ENCODE measurements at places on chromosomes 1 and 21.

- no peak for DNase-seq
Measured at GRCh38 chr1:6966326-6966725, 181.1 kb downstream of the CAMTA1 start.

GRCh38 chr1:91701472-91701869, 184.5 kb downstream of the TGFBR3 start:
- no peak for DNase-seq

GRCh38 chr1:221824025-221824424, 82.1 kb upstream of the DUSP10 start:
- DNase-seq, result no peak

DNA sequence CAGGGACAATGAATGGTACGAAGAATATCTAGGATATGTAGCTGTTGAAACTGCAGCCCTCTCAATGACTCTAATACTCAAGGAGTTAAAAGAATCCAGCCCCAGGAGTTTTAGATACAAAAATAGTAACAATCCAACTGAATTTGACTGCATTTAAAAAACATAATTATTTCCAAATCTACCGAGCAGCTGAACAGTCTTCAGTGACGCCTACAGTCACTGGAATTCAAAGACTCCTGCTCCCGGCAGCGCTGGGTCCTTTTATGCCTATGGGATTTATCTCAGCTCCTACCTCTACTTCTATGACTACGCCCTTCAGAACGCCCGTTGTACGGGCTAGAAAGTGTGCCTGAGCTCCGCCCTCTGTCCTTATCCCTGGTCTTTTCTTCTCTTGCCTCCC, 55.7 kb downstream of the WARS2 start:
- no peak for DNase-seq

DNA sequence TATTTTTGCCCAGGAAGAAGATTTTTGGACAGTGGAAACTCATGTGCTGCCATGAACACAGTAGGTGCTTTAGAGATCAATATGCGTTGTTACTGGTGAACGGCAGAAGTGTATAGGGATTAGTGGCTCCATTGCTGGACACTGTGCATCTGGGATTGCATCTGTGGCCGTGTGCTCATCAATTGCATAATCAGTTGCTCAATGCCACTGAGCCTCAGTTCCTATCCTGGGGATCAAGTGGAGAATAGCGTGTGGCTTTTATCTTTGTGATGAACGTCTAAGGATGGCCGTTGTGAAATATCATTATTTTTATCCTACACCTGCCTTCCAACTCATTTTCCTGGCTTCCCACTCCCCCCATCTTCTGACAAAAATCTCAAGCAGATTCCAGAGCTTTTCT, 5.4 kb downstream of the TNN start:
- no peak for DNase-seq

GRCh38 chr21:34115160-34115559, 41.8 kb downstream of the MRPS6 start:
- DNase-seq, result no peak

- DNase-seq, result no peak
Measured at GRCh38 chr21:42513985-42514882, 582 bp downstream of the SLC37A1 start.

GRCh38 chr1:197200272-197200899, 53.9 kb upstream of the ASPM start:
- no peak for DNase-seq

DNA sequence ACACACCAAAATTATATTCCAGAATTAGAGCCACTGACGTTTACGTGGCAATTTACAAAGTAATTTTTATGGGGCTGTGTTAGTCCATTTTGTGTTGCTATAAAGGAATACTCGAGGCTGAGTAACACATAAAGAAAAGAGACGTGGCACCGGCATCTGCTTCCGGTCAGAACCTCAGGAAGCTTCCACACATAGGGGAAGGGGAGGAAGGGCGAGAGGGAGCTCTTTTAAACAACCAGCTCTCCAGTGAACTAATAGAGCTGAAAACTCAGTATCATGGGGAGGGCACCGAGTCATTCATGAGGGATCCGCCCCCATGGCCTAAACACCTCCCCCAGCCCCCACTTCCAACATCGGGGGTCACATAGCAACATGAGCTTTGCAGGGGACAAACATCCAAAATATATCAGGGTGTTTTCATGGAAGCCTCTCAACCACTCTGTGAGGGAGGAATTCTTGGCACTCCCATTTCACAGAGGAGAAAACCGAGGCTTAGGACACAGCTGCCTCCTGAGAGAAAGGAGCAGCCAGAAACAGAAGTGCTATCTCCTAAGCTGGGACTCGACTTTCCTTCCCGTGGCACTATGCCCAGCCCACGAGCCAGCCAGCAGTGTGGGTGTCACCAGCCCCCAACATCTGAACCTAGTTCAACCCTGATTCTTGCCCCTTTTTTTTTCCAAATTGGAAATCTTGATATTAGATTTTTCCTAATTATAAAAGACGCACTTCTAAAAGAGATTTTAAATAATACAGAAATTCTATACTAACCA, 29.2 kb downstream of the MIS18A start:
- no peak for DNase-seq

- no peak for DNase-seq
Measured at GRCh38 chr1:16451841-16452528, 11.5 kb downstream of the NECAP2 start.

DNA sequence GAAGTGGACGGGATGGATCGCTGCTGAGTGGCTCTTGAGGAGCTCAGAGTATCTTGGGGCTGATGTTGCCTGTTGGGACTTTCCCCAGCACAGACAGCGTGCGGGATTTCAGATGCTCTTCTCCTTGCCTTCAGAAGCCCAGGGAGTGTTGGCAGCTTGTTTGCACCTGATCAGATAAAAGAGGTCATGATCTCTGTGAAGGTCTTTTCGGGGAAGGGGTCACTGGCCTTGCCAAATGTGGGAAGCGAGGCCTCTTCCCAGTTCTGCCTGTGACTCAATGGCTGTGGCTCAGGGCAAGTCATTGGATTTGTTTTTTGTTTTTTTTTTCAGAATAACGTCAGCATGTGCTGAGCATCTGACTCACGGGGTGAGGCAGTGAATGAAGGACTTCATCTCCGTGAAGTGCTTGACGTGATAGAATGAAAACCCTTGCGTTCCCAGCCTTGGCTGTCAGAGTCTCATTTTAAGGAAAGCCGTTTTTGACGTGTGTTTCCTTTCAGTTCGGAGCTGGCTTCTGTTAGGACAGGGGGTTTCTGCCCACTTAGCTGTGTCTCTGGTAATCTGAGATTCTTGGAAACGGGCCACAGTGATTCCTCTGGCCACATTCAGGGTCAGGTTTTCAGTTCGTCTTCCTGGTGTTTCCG, 46.7 kb downstream of the GALNT2 start:
- peak; percentile 81 for DNase-seq

DNA sequence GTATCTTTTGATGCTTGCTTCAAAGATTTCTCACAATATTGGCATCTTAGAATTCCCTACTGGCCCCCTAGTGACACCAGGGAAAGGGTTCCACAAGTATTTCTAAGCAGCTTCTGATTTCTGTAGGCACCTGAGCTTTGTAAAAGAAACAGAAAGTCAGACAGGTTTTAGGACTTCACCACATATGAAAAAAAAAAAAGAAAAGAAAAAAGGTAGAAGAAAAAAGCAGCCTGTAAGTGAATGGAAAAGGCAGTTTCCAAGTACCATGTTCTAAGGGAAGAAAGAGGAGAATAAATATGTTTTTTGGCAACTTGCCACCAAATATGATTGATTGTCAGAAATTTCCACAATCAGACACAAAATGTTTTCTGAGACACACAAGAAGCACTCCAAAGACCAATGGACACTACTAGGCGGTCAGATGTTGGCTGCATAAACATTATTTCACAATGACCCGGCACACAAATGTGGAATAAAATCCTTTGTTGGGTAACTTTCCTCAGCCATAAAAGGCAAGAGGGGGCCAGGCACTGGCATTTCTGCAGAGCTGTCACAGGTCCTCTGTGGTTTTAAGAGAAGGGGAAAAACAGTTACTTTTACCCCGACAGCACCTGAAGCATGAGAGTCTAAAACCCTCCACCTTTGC, 12.7 kb upstream of the CPLANE2 start:
- DNase-seq, result no peak

- DNase-seq, result no peak
Measured at GRCh38 chr1:51469518-51469917, 49.5 kb downstream of the EPS15 start.

DNA sequence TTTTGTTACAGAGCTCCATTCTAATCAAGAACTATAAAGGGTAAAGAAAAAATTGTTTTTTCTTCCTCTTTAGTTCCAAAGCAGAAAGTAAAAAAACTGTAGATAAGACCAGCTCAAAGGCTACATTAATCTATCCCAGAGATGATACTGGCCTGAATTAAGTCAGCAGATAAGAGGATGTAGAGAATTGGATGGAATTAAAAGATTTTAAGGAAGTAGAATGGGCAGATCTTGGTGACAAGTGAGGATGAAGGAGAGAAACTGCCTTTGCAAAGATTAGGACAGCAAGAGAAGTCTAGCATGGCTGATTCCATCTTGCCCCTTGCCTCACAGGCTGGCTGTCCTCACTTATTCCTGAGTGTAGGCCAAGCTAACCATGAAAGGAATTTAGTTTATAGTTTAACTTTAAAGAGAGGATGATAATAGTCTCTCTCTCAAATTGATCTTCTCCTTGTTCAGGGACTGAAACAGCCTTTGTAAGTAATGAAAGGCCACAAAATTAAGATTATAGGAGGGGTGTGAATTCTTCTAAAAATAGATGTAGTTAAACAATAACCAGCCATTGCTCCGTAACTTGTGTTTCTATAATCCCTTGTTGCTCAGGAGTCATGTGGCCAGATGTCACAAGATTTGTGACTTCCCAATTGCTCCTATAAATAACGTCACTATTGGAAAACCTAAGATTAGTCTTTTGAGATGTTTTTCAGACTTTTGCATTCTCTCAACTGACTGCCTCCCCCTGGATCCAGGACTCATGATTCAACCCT, 265.0 kb upstream of the USP24 start:
- no peak for DNase-seq

DNA sequence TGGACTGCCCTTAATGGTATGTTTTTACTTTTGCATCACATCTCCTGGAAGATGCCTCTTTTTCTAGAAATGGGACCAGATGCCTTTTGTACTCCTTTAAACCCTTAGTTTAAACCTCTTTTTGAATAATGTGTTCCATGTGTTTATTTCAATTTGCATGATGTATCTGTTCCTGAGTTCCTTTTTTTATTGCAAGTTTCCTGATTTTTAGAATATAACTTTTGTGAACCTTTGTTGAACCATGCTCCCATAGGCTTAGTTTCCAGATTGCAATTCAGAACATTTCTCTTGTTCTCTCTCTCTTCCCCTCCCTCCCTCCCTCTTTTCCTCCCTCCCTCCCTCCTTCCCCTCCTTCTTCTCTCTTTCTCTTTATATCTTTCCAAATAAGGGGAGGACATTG, 81.9 kb downstream of the RGL1 start:
- no peak for DNase-seq

DNA sequence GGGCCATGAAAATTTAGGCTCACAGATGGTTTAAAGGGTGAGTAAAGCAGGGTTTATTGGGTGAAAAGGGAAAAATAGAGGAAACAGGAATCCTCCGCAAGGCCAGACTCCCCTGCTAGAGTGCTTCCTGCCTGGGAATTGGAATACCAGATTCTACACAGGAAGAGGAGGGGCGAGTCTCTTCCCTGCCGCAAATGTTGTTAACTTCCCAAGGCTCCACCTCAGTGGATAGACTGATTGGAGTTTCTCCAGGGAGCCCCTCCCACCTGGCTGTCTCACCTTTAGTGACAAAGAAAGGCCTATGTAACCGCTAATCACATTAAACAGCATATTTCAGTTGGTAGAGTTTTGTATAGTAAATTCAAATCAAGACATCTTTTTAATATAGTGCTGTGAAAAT, 1450.1 kb downstream of the KCNT2 start:
- DNase-seq, result no peak

- DNase-seq, result no peak
Measured at GRCh38 chr1:202888221-202888530, 773 bp downstream of the RABIF start.

DNA sequence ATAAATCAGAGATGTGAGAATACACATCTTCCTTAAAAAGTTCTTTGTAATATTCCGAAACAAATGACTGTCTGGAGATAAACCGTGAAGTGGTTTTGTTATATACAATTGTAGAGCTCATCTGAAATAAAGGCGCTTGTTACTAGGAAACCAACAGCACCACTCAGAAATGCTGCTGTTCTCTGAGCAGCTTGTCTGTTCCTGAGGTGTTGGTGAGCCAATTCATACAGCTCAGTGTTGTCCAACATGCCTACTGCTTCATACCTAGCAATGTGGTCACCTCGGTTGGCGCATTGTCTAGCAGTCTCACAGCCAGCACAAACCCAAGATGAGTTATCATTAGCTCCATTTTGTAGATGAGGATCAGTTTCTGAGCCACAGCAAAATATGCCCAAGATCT, 44.4 kb downstream of the GFI1 start:
- DNase-seq, result no peak

GRCh38 chr1:179369751-179370341, 4.1 kb downstream of the AXDND1 start:
- DNase-seq, result peak; percentile 54

GRCh38 chr21:17585875-17586450, 26.7 kb downstream of the BTG3 start:
- DNase-seq, result no peak

DNA sequence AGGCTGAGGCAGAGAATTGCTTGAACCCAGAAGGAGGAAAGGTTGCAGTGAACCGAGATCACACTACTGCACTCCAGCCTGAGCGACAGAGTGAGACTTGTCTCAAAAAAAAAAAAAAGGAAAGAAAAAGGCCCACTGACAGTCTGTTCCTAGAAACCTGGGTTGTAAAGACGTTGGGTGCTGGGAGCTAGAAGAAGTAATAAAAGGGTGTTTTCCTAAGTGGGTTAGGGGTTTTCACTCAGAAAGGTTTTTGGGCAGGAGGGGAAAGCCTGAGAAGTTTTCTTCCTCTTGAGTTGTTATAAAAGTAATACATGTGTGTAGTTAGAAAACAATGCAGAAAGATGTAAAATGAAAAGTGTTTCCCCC, 25.4 kb downstream of the CELA3A start:
- no peak for DNase-seq

DNA sequence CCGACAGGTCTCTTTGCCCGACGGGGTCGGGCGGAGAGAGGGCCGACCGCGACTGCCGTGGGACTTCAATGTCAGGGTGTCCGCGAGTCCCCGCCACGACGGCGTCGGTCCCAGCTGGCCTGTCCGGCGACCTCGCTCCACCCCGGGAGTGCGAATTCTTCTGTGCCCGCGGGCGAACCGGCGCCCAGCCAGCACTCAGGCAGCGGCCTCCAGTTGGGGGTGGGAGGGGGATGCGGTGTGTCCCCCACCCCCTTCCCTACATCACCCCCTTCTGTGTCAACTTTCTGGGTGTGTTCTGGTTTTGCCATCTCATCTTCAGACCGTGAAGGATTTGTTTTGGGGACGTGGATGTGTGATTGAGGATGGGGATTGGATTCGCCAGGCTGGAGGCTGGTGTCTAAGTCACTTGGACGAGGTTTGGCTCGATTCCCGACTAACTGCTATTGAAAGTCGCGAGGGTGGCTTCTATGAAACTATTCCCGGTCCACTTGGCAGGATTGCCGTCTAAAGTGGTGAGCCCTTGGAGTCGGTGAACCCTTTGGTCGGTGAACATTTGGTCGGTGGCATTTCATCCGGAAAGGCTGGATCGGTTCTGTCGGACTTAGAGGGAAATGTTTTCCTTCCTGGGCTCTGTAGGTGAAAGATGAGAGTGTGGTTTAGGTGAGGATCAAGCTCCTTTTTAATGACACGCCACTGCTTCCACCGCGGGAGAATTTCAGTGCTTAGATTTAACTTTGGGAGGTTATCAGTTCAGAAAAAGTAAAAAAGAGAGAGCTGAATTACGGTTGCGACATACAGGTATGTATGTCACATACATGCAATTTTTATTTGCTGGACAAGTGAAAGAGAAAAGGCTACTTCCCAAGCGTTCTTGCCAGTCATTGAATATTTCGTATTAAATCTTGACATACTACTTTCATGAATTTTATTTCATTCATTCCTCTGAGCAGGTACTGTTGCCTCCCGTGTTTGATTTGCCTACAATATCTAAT, 771 bp downstream of the ABCD3 start:
- DNase-seq, result no peak
